ENCODE measurements at places on chromosomes 11 and 22.

DNA sequence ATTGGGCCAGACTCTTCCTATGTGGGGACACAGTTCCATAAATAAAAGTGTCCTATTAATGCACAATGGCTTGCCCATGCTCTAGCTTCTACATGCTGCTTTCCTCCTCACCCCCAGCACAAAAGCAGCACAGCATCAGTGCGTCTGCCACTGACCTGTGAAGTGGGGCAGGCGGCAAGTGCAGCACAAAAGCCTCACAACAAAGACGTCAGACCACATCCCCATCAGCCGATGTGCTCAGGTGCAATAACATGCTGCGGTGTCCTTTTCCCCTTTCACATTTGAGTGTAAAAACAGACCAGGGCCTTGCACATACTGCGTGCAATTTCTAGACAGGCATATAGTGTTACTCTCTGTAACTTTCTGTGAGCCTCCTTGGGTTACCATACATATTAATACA is 12.8 kb downstream of the DKK3 start:
- DNase-seq: no peak

DNA sequence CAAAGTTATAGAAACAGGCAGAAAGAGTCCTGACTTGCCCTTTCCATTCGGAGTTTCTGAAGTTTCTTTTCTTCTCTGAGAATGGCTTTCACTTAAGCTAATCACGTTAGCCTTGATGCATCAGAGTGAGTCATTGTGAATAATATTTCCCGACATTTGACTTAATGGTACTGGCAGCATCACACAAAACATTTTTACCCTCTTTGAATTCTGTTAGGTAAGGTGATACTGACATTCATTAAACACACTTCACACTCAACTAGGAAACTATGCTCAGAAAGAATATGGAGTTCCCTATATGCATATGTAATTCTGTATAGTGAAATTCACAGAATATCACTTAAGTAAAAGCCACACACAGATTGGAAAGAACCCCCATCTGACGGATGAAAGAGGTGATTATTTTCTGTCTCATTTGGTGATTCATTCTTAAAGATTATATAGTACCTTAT is 120.8 kb upstream of the ARHGAP20 start:
- DNase-seq: no peak

- DNase-seq: no peak
Observed at GRCh38 chr11:67997475-67997921, 6.4 kb downstream of the UNC93B1 start.

DNA sequence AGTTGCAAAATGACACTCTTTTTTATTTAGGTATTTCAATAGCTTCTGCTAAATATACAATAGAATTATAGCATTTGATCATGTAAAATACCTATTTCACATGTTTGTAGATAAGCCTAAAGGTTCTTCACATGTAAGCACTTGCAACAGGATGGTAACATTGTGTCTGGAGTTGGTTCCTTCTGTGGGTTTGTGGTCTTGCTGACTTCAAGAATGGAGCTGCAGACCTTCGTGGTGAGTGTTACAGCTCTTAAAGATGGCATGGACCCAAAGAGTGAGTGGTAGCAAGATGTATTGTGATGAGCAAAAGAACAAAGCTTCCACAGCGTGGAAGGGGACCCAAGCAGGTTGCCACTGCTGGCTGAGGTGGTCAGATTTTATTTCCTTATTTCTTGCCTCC is 246.4 kb upstream of the PDGFD start:
- no peak for DNase-seq

GRCh38 chr22:47919001-47919441 is 1156.6 kb downstream of the TBC1D22A start:
- DNase-seq: no peak

- DNase-seq: no peak
Observed at GRCh38 chr11:23278121-23278520, 417.8 kb upstream of the CCDC179 start.

DNA sequence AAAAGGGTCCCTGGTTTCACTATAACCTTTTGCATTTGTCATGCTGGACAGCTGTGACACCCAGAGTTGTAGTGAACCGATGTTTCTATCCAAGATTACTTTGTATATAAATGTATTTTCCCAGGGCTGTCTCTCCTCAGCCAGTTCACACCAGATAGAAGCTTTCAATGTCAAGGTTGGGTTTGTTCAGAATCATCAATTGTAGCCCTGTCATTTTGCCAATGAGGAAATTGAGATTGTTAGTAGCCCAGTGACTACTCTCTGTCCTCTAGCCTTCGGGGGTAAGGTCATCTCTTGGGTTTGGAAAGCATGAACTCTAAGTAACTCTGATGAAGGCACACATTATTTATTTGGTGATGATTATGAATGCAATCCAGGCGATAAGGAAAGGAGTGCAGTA is 165.6 kb downstream of the DBX1 start:
- no peak for DNase-seq

DNA sequence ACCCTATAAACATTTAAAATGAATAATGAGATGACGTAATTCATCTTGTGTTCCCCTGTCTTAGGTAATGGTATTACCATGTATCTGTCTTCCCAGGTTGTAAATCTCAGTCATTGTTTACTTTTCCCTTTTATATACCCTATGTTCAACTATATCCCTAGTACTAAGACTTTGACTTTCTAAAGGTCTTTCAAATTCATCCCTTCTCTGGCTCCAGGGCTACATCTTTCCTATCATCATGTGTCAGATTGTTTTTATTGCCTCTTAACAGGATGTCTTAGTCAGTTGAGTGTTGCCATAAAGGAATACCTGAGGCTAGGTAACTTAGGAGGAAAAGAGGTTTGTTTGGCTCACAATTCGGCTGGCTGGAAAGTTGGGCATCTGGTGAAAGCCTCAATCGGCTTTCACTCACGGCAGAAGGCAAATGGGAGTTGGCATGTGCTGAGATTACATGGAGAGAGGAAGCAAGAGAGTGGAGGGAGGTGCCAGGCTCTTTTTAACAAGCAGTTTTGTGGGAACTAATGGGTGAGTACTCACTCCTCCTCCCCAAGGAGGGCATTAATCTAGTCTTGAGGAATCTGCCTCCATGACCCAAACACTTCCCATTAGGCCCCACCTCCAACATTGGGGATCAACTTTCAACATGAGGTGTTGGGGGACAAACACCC is 11.6 kb upstream of the DLAT start:
- no peak for DNase-seq

- DNase-seq: no peak
Observed at GRCh38 chr22:30542811-30543188, 3.7 kb downstream of the SEC14L6 start.

DNA sequence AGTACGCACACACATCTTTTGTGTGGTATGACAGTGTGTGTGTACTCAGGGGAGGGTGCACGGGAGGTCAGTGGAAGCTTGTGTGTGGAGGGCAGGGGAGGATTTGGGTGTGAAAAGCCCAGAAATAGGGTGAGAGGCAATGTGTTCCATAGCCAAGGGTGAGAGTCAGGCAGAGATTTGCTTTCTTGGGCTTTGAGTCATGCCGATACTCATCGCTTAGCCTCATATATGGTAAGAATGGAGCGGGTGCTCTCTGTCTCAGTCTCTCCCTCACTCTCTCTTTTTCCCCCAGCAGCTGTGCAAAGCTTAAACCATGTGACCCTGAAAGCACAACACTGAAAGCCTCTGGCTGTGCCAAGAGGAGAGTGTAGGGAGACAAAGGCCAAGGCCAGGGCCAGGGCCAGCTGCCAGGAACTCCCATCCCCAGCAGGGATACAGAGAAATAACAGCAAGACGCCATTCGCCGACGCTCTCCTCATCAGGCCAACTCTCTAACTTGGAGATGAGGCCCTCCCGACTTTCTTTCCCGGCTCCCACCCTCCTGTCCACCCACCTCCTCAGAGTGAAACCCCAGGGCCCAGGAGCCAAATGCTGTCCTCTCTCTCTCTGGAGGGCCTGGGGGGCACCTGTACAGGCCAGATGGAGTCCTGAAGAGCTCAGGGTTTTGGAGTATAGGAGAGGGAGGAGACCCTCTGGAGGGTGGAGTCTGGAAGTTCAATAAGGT is 20.3 kb upstream of the MICAL3 start:
- no peak for DNase-seq

- no peak for DNase-seq
Observed at GRCh38 chr11:13448876-13449275, 14.1 kb downstream of the BTBD10 start.

- DNase-seq: no peak
Observed at GRCh38 chr22:27892064-27892463, 27.0 kb downstream of the PITPNB start.

GRCh38 chr11:2303627-2304505 is 2.1 kb downstream of the TSPAN32 start:
- peak; percentile 79 for DNase-seq

GRCh38 chr11:57255618-57256017 is 18.6 kb upstream of the APLNR start:
- DNase-seq: no peak

DNA sequence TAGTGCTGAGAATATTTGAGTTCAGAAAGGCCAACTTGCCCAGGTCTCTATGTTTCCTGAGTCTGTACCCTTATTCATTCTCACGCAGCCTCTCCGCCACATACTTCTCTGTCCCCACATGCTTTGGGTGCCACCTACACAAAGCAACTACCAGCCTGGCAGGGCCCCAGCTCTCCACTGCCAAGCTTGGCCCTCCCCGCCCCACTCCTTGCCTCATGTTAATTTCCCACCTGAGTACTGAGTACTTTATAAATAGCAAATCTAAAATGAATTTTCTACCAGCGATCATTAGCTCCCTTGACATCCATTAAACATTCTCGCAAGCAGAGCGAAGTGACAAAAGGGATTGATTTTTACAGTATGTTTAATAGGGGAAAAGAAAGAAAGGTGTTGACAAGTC is 20.8 kb downstream of the NTM start:
- no peak for DNase-seq

DNA sequence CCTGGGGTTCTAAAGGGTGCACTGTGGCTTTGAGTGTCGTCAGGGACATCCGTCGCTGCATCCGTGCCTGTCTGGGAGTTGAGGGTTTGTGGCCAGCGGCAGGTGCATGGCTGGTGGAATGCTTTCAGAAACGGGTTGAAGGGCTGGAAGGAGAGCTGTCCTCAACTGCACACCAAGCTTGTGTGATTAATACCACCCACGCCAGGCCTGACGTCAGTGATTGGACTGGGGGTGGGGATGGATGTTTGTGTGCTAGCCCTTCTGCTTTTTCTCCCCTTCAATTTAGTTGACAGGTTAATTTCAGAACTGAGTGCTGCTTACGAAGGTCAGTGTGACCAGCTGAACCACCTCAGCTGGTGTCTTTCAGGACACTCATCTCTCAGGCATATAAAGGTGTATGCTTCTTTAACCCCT is 3.2 kb upstream of the GAB2 start:
- no peak for DNase-seq

GRCh38 chr22:29306175-29306834 is at the start of gene GAS2L1:
Gene GAS2L1, plus strand, starts transcription at chr22:29306650. Its CDS starts 1,456 bp downstream, at chr22:29308106.
- peak; percentile 72 for DNase-seq

- DNase-seq: no peak
Observed at GRCh38 chr22:39292031-39292462, 27.4 kb downstream of the RPL3 start.

GRCh38 chr11:65857500-65857852 is 504 bp downstream of the CFL1 start:
- DNase-seq: peak; percentile 58

GRCh38 chr11:2990617-2991451 is 1.3 kb downstream of the NAP1L4 start:
- peak; percentile 70 for DNase-seq

DNA sequence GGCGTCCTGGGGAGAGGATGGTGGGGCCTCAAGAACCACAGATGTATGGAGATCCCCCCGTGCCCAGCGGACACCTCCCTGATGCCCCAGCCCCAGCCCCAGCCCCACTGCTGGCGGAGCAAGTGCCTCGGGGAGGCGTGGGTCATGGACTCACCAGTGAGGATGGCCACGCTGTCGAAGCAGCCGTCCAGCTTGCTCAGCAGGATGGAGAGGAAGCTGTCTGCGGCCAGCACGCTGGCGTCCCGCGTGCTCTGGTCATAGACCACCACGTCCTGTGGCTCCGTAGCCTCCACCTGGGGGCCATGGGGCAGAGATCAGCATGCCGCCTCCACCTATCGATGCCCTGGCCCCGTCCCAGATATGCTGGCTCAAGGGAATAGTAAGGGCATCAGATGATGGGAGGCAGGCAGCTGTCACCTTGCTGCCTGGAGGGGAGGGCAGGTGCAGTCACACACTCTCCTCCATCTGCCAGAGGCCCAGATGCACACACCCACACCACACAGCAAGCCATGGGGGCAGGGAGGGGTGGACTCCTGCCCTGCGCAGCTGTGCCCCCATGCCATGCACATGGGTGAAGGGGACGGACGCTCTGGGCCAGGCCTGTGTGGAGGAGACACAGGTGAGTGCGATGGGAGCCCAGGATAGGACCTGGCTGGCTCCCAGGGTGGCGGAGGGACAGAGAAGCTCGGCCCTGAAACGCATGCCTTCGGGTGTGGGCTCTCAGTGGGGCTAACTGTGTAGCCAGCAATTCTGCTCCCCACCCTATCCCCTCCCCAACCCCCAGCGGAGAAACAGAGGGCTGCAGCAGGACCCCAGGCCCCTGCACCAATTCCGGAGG is 8.2 kb downstream of the DUSP8 start:
- DNase-seq: no peak

DNA sequence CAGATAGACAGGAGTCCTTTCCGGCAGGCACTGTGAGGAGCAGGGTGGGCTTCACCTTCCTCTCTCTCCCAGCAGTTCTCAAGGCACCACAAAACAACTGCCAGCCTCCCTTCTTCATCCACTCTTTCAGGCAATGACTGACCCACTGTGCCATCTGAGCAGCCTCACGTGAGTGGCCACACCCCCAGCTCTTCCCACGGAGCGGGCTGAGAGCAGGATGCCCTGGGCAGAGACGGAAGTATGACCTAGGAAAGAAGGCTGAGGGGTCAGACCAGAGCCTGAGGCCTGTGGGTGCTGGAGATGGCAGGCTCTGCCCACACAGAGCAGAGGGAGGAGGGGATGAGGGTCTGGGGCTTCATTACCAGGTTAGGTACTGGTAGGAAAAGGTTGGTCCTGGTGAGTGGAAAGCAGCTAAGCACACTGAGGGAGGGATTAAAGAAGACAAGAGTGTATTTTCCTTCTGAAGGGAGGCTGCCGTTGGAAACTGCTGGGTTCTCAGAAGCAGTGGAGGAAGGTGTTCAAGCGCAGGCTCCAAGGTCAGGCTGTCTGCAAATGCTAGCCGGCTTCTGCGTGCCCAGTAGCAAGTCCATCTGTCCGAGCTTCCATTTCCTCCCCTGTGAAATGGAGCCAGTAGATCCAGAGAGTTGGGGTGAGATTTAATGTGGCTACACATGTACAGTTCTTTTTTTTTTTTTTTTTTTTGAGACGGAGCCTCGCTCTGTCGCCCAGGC is 4.6 kb downstream of the NLRP6 start:
- DNase-seq: no peak

- no peak for DNase-seq
Observed at GRCh38 chr11:58805065-58805464, 39.4 kb downstream of the GLYATL2 start.

Data from hematopoietic multipotent progenitor cell treated with erythropoietin and hydrocortisone succinate and interleukin-3 and kit ligand, for 17 days (in vitro differentiated cells).